ENCODE measurements at places on chromosomes 1 and 21.

- no peak for DNase-seq
Observed at GRCh38 chr1:64699327-64699726, 45.5 kb upstream of the RAVER2 start.

DNA sequence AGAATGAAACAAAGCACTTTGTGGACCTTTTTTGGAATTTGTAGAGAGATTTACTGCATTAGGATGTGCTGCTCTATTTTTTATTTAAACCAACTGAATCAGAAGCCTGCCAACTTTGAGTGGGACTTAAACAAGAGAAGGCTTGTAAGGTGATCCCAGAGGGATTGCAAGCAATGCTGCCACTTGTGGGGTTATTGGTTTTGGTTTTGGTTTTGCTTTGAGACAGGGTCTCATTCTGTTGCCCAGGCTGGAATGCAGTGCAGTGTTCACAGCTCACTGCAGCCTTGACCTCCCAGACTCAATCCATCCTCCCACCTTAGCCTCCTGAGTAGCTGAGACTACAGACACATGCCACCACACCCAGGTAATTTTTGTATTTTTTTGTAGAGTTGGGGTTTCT lies 32.2 kb upstream of the GNG5 start:
- DNase-seq, result no peak

DNA sequence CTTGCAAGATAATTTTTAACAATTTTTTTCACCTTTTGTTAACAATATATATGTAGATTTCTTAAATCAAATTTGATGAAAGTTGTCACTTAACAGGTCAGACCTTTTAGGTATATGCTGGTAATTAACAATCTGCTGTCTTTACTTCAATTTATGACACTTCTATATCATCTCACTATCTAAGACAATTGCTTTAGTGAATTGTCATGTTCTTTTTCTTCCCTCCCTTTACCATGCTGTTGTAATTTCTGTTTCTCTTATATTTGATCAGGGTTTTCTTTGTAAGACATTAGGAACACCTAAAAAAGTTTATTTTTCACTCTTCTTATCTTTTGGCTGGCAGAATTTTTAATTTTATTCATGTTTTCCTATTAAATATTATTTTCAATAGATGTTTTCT lies 2.0 kb downstream of the IFI16 start:
- DNase-seq, result no peak

DNA sequence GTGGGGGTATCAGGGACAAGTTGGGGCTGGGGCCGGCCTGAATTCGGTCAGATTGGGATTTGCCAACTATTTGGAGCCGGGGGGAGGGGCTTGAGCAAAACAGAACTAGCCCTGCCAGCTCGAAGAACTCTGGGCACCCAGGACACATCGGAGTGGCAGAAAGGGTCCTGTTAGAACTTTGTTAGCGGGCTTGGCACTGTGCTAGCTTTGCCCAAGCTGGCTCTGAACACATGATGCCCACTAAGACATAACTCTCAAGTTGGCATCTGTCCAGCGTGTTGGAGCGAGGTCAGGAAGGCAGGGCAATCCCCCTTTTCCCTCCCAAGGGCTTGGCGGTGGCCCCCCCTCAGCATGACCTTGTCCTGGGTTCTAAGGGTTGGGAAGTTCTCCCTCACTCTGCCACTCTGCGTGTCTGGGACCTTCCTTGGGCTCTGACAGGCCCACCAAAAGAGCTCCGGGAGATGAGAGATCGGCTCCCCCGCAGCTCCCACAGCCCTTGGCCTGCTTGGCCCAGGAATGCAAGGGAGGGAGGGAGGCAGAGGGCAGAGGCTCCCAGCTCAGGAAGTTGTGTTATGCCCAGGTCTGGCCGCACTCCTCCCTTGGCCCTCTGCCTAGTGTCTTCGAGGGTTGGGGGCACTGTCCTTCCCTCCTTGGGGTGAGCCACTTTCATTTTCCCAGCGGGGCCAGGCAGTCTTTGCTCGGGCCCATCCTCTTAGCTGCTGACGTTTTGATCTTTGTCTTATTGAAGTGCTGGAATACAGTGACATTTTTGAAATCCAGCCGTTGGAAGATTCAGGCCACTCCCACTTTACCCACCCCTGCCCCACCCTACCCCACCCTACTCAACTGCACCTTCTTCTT lies 1.2 kb downstream of the LMNA start:
- DNase-seq, result no peak

DNA sequence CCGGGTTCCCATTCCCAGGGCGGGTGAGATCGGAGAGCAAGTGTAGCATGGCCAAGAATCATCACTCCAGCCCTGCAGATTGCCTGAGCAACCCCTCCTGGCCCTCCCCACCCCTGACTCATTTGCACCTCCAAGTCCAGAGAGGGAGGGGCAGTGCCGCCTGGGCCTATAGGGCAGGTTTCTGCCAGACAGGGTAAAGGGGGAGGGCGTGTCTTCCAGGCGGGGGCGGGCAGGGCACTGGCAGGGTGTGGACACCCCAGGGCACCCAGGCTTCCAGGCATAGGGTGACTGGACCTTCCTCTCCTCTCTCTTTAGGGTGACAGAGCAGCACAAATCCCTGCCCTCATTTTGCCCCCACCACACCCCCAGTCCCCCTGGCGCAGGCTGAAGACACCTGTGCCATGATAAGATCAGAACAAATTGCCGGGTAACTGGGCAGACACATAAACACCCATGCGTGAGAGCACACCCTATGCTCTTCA lies 3.2 kb upstream of the CRYBG2 start:
- DNase-seq, result no peak

DNA sequence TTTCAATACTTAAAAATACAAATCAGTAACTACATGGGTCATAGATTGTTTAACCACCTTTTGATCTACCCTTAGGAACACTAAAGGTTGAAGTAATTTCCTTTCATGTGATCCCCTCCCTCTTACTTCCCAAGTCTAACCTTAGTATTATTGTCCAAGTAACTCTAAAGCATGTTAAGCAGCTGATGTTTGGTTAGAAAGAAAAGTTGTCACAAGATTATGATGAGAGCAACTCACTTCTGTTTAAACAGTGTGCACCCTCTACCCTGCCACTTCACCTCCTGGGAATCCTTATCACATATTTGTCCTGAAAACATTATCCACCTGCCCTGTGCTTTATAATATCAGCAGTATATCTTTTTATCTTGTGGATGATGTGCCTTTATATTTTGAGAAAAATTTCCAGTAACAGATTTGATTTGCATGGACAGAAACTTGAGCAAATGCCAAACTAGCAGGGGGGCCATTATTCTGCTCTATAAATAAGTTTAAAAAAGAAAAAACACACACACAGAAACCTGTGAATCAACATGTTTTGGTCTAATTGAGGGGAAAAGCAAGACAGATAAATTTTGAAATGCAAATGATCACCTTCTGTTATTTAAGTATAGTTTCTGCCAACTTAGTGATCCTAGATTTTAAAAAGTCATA lies 194.3 kb downstream of the RPS6KC1 start:
- no peak for DNase-seq

DNA sequence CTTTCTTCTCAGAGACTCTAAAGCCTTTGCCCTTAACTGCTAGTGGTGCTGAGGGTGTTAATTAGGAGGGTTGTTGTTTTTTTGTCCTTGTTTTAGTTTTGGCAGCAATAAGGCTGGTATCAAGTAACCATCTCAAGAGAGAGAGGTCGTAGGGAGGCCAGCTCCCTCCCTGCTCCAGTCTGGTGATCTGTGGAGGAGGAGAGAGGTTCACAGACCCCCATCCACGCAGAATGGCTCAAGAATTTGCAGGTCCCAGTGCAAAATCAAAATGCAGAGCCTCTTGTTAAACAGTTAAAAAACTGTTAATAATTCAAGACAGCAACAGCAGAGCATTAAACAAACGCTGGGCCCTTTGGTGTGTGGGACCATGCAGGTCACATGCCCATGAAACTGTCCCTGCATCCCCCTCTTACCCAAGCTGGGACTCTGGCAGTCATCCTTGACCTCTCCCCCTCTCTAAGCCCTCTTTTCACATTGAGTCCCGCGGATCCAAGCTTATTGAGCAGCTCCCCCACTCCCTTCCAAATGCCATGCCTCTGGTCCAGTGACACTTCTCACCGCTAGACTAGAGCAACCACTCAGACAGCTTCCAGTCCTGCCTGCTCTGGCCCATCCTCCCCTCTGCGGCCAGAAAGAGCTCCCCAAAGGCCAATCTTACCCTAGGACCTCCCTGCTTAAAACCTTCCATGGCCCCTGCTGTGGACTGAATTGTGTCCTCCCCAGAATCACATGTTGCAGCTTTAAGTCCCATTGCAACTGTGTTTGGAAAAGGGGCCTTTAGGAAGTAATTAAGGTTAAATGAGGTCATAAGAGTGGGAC lies 47.7 kb upstream of the RPL11 start:
- DNase-seq, result no peak

GRCh38 chr1:65278376-65279069 lies 30.8 kb upstream of the DNAJC6 start:
- no peak for DNase-seq

DNA sequence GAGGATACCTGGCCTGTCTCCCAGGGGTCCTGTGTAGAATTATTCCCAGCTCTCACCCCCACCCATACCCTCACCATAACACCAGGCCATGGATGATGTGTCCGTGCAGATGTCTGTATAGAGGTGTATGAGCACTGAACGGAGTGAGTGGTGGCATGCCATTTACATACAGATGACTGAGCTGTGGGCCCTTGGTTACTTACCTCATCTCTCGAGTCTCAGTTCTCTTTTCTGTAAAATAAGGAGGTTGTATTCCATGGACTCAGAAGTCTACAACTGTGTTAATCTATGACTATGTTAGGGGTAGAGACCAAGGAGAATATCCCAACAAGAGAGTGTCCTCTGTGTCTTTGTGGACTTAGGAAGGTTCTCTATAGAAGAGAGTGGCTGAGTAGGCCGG lies 65.6 kb upstream of the CD1D start:
- DNase-seq, result no peak

GRCh38 chr1:241841691-241842090 lies 6.3 kb upstream of the EXO1 start:
- DNase-seq, result no peak

GRCh38 chr1:214107322-214108096 lies 119.7 kb downstream of the PROX1 start:
- no peak for DNase-seq

GRCh38 chr1:109772658-109773202 lies 9.0 kb upstream of the EPS8L3 start:
- DNase-seq, result no peak

DNA sequence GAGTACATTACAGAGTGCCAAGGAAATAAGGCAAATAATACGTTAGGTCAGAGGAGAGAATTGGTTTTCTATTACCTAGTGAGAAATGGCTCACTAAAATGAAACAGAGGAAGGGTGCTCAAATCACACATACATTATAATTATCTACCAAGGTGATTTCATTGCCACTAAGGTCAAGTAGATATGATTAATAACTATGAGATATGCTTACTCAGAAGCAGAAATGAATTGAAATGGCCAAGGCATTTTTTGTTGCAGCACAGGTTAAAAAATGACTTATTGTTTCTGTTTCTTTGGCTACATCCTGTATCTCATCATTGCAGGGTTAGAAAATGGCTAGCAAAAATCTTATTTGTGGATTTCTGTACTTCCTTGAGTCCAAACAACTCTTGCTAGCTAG lies 154.5 kb upstream of the GORAB start:
- no peak for DNase-seq

- DNase-seq, result no peak
Observed at GRCh38 chr1:213268221-213268620, 217.2 kb downstream of the RPS6KC1 start.

DNA sequence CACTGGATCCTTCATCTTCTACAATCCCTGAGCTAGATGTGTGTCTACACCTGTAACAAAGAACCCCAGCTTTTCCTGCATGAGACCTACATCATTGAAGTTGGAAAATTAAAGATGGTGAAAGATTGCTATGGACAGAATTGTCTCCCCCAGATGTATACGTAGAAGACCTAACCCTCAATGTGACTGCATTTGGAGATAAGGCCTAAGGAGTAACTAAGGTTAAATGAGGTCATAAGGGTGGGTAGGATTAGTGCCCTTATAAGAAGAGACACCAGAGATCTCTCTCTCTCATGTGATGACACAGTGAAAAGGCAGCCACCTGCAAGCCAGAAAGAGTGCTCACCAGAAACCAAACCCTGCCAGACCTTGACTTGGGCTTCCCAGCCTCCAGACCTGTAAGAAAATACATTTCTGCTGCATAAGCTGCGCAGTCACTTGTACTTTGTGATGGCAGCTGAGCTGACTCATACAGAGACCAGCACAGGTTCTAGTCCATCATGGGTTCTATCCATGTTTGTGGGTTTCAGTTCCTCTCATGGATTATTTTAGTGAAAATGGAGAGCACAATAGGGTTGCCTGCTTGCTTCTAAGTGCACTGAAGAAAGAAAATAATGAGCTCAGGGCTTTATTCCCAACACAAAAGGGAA lies 180.8 kb downstream of the TPR start:
- DNase-seq, result no peak

- DNase-seq, result no peak
Observed at GRCh38 chr1:19313636-19313959, 1.5 kb downstream of the SLC66A1 start.

DNA sequence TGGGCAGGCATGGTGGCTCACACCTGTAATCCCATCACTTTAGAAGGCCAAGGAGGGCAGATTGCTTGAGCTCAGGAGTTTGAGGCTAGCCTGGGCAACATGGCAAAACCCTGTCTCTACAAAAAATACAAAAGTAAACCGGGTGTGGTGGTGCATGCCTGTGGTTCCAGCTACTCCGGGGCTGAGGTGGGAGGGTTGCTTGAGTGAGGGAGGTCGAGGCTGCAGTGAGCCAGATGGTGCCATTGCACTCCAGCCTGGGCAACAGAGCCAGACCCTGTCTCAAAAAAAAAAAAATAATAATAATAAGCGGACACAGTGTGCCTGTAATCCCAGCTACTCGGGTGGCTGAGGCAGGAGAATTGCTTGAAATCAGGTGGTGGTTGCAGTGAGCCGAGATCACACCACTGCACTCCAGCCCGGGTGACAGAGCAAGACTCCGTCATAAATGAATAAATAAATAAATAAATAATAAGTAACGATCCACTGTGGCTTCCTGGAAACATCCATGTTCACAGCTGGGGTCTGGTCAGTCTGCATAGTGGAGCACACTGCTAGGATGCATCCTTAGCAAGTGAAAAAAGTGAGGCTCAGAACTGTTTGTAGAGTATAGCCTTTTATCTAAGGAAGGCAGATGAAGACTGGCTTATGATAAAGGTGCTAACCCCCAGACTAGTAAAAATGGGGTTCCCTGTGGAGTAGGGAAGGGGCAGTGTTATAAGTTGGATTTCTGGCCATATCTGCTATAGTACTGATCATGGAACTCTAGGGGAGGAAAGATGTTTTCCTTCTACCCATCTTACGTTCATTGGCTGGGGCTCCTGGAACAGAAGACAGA lies 15.7 kb downstream of the PKNOX1 start:
- no peak for DNase-seq

- DNase-seq, result no peak
Observed at GRCh38 chr1:164515711-164516331, 43.2 kb upstream of the PBX1 start.

DNA sequence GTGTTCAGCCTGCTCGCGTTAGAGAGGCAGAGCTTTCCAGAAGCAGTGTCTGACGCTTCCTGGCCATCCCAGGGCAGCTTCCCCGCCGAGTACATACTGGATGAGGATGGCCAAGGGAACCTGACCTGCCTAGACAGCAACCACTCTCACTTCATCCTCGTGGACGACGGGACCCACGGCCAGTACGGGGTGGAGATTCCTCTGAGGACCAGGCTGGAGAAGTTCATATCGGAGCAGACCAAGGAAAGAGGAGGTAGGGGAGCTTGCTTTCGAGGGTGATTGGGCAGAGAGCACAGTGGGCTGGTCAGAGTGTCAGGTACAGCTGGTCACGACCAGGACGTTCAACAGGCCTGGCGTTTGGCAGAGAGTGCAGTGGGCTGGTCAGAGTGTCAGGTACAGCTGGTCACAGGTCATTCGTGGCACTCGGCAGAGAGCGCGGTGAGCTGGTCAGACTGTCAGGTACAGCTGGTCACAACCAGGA lies 22.4 kb downstream of the TRPM2 start:
- no peak for DNase-seq
